ENCODE measurements at places on chromosomes 13 and 19.

DNA sequence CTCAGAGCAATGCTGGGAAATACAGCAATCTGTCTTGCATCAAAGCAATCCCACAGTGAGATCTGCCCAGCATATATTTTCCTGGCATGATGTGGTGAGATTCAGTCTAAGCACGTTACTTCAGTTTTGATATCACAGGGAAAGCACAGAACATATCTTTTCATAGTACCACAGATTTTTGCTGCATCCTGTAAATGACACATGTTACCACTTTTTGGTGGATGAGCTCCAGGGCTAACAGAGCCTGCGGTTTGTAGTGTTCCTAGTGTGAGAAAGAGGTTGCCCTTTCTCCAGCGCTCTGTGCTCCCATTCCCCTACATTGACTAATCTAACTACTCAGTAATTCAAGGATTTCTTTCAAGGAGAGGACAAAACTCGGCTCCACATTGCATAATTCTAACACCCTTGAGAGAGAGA, 409.0 kb downstream of the GPC6 start:
- DNase-seq = peak; percentile 12

GRCh38 chr13:113763254-113763653, 4.2 kb downstream of the TMEM255B start:
- no peak for DNase-seq

DNA sequence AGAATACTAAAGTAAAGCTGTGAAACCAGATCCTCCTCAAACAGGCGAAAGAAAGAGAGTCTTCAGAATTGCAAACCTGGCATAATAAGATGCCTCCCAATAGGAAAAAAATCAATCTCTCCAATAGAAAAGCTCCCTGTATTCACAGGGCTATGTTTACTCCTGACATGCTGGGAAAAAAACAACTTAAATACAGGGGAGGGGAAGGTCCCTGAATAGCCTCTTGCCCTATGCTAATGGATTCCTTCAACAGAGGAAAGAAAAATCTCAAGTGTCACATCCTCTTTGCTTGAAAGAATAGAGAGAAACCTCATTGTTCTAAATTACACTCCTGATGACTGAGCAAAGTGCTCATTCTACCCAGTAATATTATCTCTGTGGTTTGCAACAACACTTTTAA, 1271.1 kb upstream of the PRR20A start:
- no peak for DNase-seq

DNA sequence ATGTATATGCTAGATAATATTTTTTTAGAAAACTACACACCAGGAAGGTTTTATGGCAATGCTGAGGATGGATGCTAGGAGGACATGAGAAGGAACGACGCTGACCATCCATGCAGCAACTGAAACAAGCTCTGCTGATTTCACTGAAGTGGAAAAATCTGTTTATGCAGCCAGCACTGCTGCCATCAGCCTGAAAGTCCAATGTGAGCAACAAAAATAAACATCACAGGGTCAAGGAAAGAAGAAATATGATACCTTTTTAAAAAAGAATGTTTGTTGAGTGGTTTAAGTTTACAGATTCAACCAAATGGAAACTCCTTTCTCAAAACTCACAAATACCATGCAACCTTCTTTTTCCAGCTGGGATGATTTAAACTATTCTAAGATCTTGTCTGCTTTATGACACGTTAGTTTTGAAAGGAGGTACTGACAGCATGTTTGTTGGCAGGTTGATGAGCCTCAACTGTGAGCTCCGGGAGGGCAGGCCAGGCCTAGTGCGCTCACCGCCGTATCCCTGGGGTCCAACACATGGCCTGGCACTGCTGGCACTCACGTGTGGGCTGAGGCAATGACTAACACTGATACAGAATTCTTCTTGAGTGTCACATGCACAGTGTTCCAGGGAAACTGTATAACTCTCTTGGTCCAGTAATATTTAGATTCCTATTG, 46.8 kb downstream of the LATS2 start:
- peak; percentile 85 for DNase-seq

GRCh38 chr19:11506101-11506555, 489 bp upstream of the ZNF653 start:
- DNase-seq = no peak

- no peak for DNase-seq
Observed at GRCh38 chr13:81770868-81771505, 1430.1 kb upstream of the SPRY2 start.

- no peak for DNase-seq
Observed at GRCh38 chr19:30690935-30691818, 319.0 kb downstream of the ZNF536 start.

GRCh38 chr13:113169277-113170272, 11.1 kb downstream of the PROZ start:
- DNase-seq = no peak

GRCh38 chr13:29532821-29533220, 62.7 kb downstream of the SLC7A1 start:
- DNase-seq = no peak

GRCh38 chr13:97583907-97584497, 150.0 kb downstream of the RAP2A start:
- no peak for DNase-seq

- peak; percentile 14 for DNase-seq
Observed at GRCh38 chr19:51107406-51108065, 673 bp downstream of the CTU1 start.

DNA sequence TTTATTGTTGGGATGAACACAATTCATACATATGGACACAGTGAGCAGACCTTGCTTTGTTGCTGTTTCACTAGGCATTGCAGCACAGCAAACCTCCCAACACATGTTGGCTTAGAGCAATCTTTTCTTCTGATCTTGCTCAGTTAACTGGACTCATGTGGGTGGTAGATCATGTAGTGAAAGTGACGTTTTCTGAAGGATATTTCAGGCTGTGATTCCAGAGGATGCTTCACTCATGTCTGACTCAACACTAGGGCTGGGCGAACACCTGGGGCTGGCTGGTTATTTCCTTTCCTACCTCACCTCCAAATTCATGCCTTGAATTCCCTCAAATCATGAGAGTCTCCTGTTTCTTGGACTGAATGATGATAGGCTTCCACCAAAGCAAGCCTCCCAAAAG, 14.3 kb upstream of the LGALS13 start:
- DNase-seq = no peak

GRCh38 chr19:46859637-46860124, 1.1 kb upstream of the ARHGAP35 start:
- DNase-seq = peak; percentile 80

DNA sequence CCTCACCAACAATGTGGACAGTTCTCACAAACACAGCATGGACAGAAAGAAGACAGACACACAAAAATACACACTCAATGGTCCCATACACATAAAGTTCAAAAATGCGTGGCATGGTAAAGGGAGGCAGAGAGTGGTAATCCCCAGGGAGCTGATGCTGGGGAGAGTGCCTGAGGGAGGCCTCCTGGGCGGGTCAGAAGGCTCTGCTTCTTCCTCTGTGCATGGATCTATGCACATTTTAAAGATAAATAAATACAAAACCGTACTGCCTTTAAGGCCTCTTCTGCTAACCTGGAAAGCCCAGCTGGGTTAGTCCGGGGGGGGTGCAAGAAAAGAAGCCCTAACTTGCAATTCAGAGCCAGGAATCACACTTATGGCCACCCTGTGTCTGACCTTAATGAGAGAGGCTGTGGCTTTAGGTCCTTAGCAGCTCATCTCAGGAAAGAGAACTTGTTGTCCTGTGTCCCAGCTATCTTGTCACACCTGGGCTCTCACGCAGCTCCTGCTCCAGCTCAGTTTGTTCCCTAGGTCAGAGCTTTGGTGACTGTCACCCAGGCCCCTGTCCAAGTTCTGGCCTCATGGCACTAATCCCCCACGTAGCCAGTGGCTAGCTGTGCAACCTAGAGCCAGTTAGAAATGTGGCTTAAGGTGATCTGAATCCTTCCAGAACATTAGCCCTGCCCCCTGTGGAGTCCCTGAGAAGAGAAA, 28.5 kb downstream of the POP4 start:
- DNase-seq = no peak

- DNase-seq = no peak
Observed at GRCh38 chr13:80462567-80462966, 121.6 kb upstream of the SPRY2 start.

GRCh38 chr19:11745869-11746268, 7.1 kb upstream of the ZNF823 start:
- no peak for DNase-seq

DNA sequence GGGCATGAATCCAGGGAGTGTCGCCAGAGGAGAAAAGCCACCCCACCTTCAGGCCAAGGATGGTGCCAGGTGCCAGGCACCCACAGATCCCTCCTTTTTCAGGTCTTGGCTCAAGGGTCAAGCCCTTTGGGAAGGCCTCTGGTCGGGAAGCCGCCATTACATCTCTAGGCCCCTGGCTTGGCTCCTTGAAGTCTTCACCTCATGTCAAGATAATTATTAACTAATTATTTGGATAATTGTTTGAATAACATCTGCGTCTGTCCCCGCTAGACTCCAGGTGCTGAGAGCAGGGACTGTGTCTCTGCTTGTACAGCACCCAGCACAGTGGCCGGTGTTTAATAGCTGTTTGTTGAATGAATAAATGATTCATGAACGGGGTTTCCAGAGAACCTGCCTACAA, 1.2 kb downstream of the KLK13 start:
- DNase-seq = no peak

DNA sequence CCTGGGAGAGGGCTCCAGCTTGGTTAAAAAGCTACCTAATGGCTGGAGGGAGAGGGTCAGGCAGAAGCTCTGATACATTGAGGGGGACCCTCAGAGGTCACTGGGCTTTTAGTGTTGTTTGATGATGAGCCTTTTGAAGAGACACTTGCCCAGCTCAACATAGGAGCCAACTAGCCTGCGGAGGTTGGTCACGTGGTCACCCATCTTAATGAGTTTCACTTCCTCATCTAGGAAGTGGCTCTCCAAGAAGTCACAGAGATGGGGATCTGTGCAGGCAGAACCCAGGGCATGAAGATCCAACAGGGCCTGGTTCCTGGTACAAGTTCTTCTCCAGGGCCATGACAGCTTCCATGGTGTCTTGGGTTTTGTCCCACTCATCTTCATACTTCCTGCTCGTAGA, 33.4 kb downstream of the IPO5 start:
- DNase-seq = no peak

DNA sequence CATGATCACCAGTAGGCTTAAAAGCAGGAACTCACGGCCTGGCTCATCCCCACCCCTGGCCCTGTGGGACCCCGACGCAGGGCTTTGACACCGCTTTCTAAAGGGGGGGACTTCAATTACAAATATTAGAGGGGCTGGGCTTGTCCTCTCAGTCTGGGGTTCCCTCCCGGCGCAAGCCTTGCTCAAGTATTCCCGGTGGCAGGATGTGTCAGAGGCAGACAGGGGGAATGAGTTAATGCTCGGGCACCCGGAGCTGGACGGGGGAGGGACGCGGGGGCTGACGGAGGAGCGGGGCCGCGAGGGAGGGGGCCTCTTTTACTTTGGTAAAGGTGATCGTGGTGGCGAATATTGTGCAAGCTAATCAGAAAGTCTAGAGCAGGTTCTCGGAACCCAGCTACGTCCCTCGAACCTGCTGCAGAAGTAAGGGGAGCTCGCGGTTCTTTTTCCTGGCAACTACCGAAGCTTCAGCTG, 1.1 kb downstream of the FGF14 start:
- DNase-seq = no peak

DNA sequence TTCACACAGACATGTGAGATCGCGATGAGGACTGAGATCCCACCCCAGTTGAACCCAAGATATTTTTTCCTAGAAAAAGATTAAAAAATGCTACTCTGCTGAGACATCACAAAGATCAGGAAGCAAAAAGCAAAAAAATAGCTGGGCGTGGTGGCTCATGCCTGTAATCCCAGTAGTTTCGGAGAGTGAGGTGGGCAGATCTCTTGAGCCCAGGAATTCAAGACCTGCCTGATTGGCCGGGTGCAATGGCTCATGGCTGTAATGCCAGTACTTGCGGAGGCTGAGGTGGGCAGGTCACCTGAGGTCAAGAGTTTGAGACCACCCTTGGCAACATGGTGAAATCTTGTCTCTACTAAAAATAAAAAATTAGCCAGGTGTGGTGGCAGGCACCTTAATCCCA, 1.1 kb downstream of the FUT3 start:
- DNase-seq = no peak

DNA sequence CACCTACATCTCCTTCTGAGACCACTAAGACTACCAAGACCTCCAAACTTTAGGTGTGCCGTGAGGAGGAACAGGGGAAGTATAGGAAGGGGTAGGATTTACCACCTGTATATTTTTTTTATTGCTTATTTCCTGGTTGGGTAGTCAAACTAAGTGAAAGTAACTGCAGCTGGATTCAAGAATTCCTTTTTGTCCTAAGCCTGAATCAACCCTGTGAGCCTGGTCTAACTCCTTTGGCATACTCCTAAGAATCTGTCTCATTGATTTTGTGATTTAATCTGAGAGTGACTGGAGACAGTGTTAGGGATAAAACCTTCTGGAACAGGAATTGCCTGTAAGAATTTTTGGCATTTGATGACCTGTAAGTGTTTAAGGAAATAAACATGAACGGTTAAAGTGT, 523.5 kb upstream of the MIR17HG start:
- DNase-seq = no peak

GRCh38 chr13:94784066-94784465, 71.7 kb upstream of the SOX21 start:
- peak; percentile 63 for DNase-seq

- peak; percentile 90 for DNase-seq
Observed at GRCh38 chr19:48469289-48469881, at the start of gene CYTH2. Gene CYTH2, plus strand, starts transcription at chr19:48469369. Its CDS starts 139 bp downstream, at chr19:48469508.

- peak; percentile 5 for DNase-seq
Observed at GRCh38 chr19:39032063-39032918, at the start of gene FBXO27. Gene FBXO27, minus strand, starts transcription at chr19:39032549. Its CDS starts 322 bp downstream, at chr19:39032227.

DNA sequence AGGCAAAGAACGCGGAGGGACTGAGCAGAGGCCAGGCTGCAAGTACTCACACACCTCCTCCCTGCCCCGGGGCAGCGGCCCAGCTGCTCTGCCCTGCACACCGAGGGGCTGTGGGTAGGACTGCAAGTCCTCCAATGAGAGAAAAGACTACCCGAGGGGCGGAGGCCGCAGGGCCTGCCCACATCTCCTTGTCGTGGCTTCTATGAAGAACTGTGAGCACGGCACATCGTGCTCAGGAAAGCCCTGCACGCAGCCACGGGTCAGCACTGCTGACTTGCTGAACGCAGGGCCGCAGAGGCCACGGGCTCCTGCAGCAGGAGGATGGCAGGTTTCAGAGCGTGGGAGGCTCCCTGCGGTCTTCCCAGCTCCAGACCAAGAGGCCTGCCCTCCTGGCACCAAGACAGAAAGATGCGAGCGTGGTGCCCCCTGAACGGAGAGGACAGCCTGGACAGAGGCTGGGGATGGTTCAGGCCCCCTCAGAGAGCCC, 37.4 kb downstream of the CEBPG start:
- no peak for DNase-seq

DNA sequence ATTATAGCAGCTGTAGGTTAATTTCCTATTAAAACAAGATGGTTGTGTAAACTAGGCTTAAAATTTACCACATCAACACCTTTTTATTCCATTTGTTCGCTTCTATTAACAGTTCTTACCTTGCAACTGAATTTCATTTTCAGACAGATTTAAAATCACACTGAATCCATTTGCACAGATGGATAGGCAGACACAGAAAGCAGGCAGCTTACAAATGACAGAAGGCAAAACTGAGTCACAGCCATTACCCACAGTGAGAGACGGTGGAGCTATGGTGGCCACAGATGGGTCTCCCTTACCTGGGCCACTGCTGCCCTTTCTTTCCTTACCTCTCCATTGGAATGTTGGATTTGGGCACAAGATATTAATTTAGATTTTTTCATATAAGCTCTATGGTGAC, 1567.8 kb upstream of the SLC10A2 start:
- DNase-seq = no peak

- peak; percentile 78 for DNase-seq
Observed at GRCh38 chr19:12052497-12053169, at the start of gene ZNF878. Gene ZNF878, minus strand, starts transcription at chr19:12052961. Its CDS starts 160 bp downstream, at chr19:12052801.
